ENCODE measurements at places on chromosomes 13 and 19.

- DNase-seq: no peak
These were observed 10.9 kb downstream of the KASH5 start for GRCh38 chr19:49398931-49399330.

GRCh38 chr13:110773480-110773879, 60.0 kb downstream of the ING1 start:
- no peak for DNase-seq

DNA sequence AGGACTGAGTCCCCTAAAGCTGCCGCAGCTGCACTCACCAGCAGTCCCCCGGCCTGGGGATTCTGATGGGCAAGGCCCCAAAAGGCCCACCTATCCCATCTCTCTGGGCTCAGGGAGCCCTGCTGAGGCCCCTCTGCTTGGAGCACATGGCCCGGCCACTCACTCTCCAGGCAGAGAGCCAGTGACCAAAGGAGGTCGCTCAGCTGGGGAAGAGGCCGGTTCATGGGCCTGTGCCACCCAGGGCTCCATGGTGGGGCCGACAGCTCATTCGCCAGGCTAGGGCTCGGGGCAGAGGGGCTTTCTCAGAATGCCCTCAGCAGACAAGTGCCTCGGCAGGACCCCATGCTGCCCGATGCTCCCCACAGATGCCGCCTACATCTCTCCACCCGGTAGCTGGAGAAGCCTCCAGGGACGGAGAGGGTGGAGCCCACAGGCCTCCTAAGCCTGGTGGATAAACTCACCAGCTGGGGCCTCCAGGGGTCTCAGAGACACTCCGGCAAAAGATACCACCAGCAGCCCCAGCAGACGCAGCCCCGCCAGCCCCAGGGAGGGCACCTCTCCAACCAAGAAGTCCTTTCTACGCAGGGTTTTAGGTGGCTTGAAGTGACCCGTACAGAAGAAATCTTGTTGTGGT, 54.4 kb downstream of the MLLT1 start:
- no peak for DNase-seq

- no peak for DNase-seq
These were observed 1.4 kb upstream of the RASL11A start for GRCh38 chr13:27269114-27269665.

DNA sequence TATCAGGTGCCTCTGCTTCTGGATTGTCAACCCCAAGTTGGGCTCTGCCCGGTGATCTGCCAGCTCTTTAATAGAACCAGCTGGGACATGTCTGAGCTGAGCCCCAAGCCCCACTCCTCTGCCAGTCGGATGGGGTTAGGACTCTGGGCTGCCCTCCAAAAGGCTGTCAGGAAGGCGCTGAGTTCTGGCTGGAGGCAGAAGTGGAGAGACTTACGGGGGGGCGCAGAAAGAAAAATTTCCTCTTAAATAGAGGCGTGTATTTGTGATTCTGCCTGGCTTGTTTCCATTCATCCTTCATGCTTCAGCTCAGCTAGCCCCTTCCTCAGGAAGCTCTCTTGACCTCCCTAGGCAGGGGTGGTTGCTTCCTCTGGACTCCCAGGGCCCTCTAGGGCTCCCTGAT, 985 bp upstream of the KCNK6 start:
- DNase-seq: no peak

DNA sequence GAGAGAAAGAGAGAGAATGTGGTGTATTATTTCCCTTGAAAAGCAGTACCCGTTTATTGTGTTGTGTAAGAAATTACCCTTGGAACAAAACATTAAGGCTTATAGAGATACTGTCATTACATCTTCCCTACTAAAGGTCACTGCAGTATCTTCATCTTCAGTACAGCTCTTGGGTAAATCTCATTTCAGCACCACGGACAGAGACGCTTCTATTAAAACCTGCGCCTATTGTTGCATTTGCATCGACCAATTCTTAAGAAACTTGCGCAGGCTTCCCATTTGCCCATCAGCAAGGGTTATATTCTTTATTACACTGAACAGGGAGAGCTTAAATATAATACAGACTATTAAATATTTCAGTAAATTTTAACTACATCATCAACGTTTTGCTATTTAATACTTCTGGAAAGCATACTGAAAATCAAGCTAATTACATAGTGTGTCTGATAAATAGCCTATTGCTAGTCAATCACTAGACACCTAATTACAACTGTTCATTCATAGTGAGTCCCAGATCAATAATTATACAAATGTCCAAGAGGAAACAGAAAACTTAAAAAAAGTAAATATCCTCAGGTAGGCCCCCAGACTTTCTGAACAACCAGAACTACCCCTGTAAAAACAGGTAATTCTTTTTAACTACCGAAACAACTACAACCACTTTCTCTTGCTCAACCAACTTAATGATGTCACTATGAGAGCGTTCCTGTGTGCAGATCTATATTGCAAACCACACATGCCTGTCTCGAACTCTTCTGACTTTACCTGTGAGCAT, 350.6 kb downstream of the LIG4 start:
- no peak for DNase-seq

- no peak for DNase-seq
These were observed 2.0 kb upstream of the TSHZ3 start for GRCh38 chr19:31351056-31351854.

DNA sequence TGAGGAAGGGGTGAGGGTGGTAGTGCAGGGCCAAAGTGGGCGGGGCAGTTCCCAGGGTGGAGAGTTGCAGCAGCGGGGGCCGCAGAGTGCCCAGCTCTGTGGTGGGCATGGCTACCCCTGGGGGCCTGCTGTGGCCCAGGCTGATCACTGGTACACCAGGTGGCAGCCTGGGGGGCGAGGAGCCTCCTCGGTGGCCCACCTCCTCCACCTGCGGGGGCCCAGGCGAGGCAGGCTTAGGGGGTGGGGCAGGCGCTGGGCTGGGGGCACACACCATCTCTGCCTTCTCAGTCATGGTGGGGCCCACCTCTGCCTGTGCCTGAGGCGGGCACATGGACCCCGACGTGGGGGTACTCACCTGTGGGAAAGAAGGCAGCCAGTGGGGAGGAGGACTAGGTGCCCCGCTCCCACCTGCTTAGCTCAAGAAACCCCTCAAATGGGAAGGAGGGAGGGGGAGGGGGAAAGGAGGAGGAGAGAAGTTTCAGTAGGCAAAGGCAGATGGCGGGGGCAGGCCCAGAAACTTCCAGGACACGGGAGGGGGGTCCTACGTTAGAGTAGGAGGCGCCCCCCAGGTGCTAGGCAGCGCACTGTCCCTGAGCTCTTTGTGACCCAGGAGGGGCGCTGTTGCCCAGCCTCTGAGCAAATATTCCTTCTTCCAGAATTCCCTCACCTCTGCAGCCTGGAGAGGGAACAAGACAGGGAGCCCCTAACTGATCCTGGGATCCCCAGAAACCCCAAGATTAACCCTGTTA, 1.6 kb downstream of the LYL1 start:
- no peak for DNase-seq

DNA sequence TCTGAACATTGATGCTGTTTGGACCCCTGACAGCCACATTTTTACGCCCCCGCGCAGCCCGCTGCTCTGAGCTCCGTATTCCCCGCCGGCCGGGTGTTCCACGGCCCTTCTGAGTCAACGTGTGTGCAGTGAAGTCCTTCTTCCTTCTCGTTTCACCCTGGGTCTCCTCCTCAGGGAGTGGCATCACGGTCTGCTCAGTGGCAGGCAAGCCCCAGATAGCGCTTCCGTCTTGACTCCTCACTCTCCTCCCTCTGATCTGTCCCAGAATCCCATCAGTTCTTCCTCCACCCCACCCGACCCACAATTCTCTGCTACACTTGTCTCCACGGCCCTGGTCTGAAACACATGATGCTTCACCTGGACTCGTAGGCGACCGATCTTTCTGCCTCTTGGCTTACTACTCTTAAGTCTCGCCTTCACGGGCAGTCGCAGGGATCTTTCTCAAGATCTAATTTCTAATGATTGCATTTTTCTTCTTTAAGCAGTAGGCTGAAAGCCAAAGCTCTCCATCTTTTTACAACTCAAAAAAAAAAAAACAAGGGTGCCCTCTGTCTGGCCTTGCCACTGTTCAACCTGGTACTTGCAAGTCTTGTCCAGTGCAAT, 33.9 kb downstream of the CCNE1 start:
- peak; percentile 18 for DNase-seq

- peak; percentile 45 for DNase-seq
These were observed 17.3 kb downstream of the SIGLEC8 start for GRCh38 chr19:51440846-51441409.

DNA sequence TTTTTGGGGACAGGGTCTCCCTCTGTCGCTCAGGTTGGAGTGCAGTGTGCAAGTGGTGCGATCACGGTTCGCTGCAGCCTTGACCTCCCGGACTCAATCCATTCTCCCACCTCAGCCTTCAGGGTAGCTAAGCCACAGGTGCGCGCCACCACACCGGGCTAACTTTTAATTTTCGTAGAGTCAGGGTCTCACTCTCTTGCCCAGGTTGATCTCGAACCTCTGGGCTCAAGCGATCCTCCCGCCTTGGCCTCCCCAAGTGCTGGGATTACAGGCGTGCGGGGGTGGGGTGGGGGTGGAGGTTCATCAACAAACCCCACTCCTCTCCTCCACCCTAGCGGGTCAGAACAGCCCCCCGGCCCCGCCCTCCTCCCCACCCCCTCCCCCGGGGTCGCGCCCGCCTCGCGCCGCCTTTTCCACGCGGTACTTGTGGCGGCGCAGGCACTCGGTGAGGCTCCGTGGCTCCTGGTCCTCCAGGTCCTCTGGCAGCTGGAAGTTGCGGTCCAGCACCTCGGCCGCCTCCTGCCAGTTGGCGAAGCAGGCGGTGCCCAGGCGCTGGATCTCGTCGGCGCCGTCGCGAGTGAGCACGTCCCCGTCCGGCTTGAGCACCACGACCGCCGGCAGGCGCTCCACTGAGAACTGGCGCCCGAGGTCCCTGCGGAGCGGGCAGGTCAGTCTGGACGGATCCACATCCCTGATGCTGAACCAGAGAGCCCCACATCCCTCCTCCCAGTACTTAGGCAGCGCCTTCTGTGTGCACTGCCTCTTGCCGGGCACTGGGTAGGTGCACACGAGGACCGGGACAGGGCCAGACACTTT, 5.2 kb downstream of the NXNL1 start:
- DNase-seq: no peak

DNA sequence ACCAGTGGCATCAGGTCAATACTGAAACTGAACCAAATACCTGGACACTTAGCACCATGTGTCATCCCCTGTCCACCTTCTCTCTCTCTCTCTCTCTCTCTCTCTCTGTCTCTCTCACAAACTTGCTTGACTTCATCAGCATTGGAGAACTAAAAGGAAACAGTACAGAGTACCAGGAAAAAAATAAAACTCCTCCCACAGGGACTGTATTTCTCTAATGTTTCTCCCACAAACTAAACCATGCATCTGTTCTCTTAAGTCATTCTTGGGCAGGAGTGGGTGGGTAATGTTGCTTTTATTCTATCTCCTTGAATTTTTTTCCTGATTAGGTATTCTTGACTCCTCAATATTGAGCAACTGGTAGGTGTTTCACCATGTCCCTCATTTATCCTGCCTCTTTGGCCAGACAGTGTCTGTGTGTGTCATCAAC, 112.9 kb upstream of the CACNA1A start:
- DNase-seq: no peak

- no peak for DNase-seq
These were observed 23.7 kb downstream of the SH3GL1 start for GRCh38 chr19:4376671-4376990.

GRCh38 chr13:21242236-21242635, 65.8 kb downstream of the MRPL57 start:
- no peak for DNase-seq

- DNase-seq: no peak
These were observed 8.2 kb downstream of the SERTM1 start for GRCh38 chr13:36681894-36682624.

DNA sequence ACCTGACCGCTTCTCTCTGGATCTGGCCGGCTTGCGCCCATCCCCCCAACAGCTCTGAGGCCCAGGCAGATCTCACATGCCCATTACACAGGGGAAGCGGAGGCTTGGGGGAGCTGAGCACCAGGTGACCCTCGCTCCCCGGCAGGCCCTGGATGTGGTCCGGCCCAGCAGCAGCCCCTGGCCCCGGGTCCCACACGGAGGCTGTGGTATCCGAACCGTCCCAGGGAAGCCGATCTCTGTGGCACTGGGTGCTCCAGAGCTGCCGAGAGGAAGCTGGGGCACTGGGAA, 27.7 kb downstream of the SBNO2 start:
- DNase-seq: no peak

GRCh38 chr19:41548954-41549688, 26.8 kb upstream of the CEACAM21 start:
- peak; percentile 37 for DNase-seq

GRCh38 chr13:72390909-72391308, 336.5 kb downstream of the MZT1 start:
- no peak for DNase-seq

Measured in stimulated activated CD4-positive, alpha-beta T cell treated with anti-CD3 and anti-CD28 coated beads, Interleukin-1b, Interleukin-23, amount 100 ng/mL, for 4 hours (primary cell).